ENCODE measurements at places on chromosomes 3 and 15.

DNA sequence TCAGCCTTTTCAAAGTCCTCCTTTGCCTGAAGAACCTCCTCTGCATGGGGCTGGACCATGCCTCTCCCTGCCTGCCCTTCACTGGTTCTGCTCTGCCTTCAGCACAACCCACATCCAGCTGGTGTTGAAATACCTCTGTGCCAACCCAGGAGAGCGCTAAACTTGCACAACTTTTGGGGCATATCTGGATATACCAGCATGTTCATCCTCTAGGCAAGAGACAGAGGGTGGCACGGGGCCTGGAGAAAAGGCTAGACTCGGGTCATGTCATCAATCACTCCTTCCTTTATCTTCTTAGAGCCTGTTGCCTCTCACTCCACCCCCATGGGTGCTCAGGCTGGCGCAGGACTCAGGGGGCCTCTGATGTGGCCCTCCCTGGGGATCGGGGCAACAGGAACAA lies 4.8 kb downstream of the SEMA4B start:
- no peak for DNase-seq

DNA sequence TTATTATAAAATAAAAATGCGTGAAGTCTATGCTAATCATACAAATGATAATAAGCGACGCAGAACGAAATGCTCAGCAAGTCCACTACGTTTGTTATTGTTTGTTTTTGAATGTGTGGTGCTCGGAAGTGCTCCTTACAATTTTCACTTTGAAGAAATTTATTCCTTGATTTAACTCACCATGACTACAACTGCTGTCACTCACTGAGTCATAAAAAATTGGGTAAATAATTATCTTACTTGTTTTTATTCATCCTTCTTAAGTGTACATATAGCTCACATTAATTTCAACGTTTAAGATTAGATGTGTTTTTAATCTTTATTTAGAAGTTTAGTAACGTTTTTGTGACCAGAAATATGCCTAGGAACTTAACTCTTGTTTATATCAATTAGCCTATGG lies 66.7 kb upstream of the NANOGP8 start:
- no peak for DNase-seq

DNA sequence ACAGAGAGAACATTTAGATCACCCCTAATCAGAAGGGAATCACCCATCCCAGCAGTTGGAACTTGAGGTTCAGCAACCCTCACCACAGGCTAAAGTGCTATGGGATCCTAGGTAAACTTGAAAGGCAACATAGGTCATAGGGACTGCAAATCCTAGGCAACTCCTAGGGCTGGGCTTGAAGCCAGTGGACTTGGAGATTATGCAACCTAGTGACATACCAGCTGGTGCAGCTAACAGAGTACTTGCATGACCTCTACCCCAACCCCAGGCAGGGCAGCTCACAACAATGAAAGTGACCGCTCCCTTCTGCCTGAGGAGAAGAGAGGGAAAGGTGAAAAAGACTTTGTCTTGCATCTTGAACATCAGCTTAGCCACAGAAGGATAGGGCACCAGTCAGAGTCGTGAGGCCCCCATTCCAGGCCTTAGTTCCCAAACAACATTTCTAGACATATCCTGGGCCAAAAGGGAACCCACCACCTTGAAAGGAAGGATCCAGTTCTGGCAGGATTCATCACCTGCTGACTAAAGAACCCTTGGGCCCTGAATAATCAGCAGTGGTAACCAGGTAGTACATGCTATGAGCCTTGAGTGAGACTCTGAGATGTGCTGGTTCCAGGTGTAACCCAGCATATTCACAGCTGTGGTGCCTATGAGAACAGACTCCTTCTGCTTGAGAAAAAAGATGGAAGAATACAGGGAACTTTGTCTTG lies 37.6 kb upstream of the FBN1 start:
- DNase-seq, result peak; percentile 13

DNA sequence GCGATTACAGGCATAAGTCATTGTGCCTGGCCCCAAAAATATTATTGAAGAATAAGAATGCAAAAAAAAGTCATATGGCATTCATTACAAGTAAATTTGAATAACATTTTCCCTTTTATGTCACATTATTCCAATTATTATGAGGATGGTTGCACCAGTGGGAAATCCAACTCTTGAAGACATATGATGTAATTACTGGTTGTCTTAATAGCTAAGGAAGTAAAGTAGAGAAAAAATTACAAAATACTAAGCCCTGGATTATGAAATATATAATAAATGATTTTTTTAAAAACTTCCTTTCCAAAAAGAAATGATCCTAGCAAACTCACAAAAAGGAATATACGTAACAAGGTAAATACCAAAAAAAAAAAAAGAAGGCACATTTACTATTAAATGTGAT lies 98.9 kb downstream of the FMN1 start:
- DNase-seq, result no peak

- DNase-seq, result no peak
Observed at GRCh38 chr15:29773816-29774215, 48.5 kb downstream of the TJP1 start.

DNA sequence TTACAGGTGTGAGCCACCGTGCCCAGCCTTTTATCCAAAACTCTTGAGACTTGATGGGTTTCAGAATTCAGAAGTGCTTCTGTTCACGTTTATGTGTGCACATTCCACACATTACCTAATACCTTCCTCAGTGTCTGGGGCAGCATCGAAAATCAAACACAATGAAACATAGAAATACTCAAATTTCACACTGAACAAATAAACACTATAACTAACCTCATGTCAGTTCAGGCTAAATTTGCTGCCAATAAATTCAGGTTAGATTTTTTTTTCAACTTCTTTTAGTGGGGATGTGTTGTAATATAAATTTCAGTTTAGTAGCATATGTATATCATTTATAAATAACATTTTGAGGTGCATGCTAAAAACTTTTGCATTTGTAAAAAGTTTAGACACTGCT lies 2.8 kb downstream of the EIF2AK4 start:
- no peak for DNase-seq

DNA sequence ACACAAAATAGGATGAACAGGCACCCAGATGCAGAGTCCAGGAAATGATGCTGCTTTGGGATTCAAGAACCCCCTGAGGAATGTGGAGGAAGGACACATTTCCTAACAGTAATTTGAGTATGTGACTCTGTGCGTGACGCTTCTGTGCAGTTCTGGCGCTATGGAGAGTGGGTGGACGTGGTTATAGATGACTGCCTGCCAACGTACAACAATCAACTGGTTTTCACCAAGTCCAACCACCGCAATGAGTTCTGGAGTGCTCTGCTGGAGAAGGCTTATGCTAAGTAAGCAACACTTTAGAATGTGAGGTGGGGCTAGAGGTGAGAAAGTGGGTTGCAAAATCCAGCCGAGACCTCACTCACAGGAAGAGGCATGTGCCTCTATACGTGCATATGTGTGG lies 28.3 kb downstream of the CAPN3 start:
- no peak for DNase-seq

DNA sequence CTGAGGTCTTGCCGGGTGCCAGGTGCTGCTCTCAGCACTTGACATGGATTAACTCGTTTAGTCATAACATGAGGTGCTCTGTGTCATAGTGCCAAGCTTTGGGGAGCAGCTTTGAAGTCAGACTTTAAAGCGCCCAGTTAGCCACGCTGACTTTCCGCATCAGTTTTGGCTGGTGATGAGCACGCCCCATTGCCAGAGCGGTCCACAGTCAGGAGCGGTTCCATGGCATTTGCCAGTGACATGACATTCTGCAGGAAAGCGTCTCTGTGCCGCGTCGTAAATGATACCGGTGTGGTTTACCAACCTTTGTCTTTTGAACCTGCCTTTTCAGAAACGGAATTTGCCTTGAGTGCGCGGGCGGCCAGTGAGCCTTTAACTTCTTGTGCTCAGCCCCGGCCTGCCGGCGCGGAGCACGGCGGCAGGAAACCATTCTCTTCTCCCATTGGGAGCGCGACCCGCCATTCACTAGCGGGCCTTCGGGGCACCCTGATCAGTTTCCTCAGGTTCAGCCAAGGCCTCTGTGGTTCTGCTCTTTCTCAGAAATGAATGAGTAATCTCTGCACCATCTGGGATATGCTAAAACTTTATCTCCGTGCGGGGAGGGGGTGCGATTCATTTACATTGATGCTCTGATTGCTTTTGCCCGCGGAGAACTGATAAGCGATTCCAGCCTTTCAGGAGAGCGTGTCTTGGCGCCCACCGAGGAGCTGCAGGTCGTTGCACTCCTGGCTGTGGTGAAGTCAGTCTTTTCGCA lies 1.7 kb upstream of the SLC2A2 start:
- peak; percentile 80 for DNase-seq

GRCh38 chr3:51559961-51560360 lies 21.4 kb downstream of the RAD54L2 start:
- DNase-seq, result no peak

DNA sequence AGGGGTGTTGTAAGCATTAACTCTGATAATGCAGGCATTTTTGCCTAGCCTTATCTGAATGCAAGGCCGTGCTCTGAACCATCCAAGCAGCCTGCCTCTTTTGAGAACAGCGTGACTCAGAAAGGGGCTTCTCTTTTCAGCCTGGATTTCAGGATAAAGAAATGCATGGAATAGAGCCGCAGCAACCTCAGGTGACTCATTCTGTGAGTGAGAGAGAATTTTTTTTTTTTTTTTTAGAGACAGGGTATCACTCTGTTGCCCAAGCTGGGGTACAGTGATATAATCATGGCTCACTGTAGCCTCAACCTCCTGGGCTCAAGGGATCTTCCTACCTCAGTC lies 20.6 kb upstream of the PDE8A start:
- DNase-seq, result no peak

DNA sequence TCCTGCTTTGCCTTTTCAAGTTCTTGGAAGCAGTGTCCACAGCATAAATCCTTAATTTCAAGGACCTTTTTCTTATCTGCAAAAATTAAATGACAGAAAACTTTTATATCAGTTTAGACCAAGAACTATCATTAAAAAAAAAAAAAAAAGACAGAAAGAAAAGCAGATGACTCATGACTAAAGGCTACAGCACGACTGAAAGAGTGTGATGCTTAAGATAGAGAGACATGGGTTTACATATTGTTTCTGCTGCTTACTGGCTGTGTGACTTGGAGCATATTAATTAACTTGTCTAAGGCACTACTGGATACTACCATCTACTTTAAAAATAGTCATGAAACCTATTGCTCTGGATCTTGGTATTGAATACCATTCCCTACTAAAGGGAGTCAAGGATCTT lies 62.3 kb downstream of the CEP152 start:
- no peak for DNase-seq

DNA sequence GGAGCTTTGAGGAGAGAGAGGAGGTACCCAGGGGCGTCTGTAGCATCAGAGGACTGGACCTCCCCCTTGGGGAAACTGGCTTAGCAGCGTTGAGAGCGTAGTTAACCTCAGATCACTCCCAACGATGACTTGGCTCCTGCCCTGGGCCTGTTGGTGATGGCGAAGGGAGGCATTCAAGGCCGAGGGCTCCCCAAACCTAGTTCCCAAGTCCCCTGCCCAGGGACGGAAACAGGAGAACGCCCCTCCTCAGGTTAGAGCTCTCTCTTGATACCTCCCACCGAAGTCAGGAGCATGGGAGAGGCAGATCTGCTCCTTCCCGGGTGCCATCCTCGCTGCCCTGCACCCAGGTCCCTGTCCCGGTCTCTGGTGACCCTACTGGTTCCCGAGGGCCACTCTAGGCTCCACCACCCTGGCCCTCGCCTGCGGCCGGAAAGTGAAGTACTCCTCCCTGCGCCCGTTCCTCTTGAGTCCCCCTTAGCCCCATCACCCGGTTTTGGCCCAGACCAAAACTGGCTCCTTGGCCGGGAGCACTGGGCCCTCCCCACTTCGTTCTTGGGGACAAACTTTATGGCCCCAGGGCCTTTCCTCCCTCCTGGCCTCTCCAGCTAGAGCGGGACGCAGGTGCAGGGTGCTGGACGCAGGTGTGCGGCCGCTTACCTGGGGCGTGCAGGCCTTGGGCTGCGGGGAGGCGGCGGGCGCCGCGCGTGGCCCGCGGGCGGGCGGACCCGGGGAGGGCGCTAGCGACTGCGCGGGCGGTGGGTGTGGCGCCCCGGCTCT lies 2.6 kb upstream of the SKOR1 start:
- DNase-seq, result no peak

GRCh38 chr15:77870195-77871065 lies 207.1 kb downstream of the TBC1D2B start:
- DNase-seq, result peak; percentile 87

DNA sequence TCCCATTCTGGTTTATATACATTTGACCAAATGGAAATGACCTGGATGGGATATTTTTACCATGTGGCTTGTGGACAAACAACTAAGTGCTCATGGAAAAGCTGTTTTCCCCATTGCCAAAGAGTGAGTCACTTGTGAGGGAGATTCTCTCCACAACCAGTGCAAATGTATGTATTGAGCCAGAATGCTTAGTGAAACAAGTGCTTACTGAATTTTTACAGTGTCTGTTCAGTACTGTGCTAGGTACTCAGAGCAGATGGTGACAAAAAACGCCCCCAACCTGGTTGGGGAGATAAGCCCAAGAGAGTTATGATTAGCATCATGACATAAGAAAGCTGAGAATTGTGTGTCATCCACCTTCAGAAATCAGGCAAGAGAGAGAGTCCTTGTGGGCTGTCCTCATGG lies 2.3 kb downstream of the CHP1 start:
- no peak for DNase-seq

- DNase-seq, result peak; percentile 2
Observed at GRCh38 chr3:115436767-115437301, 186.5 kb upstream of the GAP43 start.

GRCh38 chr15:71458089-71458660 lies 342.9 kb downstream of the THSD4 start:
- no peak for DNase-seq

GRCh38 chr3:29280404-29281093 lies at the start of gene RBMS3:
TSS of gene RBMS3 (plus strand) at chr3:29281071.
- peak; percentile 82 for DNase-seq

GRCh38 chr15:65412556-65412955 lies 10.2 kb downstream of the IGDCC4 start:
- DNase-seq, result no peak

GRCh38 chr3:129604767-129605166 lies 1.7 kb downstream of the PLXND1 start:
- no peak for DNase-seq

DNA sequence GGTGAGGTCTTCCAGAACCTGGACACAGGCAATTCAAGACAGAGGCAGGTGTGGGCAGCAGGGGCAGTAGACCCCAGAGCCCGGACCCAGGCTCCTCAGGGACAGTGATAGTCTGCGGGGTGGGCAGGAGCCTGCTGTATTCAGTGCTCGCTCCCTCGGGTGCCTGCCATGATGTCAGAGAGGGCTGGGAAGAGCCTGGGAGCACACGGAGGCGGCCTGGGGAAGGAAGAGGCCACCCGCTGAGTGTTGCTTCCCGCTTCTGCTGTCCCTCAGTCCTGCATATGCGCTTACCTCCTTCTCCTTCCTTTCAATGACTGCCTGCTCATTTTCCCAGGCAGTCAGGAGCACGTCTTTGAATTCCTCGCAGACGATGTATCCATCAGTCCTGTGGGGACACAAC lies 22.8 kb downstream of the TMEM43 start:
- DNase-seq, result no peak

GRCh38 chr3:47432673-47433072 lies 43.1 kb downstream of the SCAP start:
- no peak for DNase-seq

GRCh38 chr15:100249096-100249815 lies 92.5 kb downstream of the ADAMTS17 start:
- no peak for DNase-seq

- no peak for DNase-seq
Observed at GRCh38 chr3:114847564-114847963, 299.5 kb downstream of the ZBTB20 start.

All from Caco-2 (cell line).